ENCODE measurements at places on chromosomes 4 and X.
A peak's percentile ranks its signal among the peaks of the same experiment; 100 is the strongest.

- no peak for DNase-seq
These were observed 115.2 kb upstream of the KIT start for GRCh38 chr4:54542540-54543041.

DNA sequence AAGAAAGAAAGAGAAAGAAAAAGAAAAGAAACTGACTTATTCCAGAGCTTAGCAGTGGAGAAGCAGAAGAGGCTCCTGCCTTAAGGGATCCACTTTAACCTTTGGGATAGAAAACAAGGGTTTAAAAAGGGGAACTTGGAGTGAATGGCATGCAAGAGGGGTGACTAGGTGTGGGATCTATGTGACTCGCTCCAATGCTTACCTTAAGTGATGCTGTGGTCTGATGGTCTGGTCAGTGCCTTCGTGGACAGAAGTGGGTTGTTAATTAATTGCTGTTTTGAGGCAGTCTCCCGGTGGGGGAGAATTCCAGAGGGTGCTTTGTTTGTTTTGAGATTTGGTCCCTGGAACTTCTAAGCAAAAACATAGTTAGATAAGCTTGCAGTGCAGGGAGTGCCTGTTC lies 21.1 kb upstream of the RHOXF1 start:
- DNase-seq: no peak

DNA sequence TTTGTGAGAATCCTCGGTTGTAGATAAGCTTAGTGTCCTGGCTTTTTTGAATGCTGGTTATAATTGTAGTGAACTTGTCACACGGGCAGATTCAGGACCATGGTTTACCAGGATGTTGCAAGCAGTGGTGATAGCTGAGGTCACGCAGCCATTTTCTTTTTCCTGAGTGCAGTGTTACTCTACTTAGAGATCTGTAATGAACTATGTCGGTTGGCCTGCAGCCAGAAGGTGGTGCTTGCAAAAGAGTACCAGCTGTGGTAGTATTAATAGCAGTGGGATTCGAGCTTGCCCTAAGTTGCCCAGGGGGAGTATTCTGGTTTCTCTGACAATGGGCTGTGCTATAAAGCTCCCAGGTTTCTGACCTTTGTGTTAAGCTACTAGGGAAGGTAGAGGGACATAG lies 368.9 kb downstream of the SLITRK2 start:
- no peak for DNase-seq

DNA sequence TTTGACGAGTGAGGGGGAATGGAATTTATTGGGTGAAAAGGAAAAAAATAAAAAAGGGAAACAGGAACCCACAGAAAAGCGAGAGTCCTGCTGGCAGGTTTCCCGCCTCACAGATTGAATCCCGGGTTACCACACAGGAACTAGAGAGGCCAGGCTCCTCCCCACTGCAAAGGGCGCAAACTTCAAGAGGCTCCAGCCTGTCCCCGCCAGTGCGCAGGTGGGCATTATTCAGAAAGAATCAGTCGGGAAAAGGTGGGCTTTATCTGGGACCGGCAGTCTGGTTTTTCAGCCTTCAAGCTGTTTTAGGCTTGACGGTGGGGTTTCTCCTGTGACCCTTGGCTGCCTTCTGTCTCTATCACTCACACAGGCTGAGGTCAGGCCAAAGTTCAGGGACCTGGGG lies 1496.8 kb downstream of the RPA4 start:
- DNase-seq: no peak

DNA sequence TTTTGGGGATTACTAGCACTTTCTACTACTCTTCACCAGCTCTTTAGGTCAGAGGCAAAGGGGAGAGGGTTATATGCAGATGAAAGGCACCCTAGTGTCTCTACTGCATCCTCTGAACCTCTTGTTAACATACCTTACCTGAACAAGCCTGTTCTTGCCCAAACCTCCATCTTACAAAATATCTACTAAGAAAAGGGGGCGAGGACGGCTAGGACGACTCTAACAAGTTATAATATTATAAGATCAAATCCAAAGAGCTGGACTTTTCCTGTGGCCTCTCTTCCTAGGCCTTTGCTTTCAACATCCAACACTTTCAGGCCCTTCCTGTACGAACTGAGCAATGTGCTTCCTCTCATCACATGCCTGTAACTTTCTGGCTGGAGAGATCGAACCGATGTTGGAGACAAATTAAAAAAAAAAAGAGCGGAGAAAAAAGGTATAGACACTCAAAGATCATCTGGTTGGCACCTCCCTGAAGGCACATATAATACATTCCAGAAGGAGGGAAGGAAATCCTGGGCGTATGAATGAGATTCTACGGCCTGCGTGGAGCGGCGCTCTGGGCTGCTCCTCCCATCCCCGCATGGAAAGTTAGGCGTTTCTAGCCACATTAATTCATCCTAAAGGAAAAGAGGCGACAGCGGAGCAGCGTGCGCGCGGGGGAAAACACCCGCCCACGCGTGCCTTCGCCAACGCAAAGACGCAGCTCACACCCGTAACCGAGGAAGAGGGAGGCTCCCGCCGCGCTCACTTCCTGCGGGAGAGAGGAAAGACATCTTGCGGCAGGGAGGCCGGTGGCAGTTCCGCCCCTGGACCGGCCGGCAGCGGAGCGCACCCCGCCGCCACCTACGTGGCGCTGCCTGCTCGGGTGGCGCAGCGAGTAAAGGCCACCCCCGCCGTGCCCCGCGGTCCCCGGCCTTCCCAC lies 808 bp downstream of the PRDM5 start:
- peak; percentile 57 for DNase-seq

DNA sequence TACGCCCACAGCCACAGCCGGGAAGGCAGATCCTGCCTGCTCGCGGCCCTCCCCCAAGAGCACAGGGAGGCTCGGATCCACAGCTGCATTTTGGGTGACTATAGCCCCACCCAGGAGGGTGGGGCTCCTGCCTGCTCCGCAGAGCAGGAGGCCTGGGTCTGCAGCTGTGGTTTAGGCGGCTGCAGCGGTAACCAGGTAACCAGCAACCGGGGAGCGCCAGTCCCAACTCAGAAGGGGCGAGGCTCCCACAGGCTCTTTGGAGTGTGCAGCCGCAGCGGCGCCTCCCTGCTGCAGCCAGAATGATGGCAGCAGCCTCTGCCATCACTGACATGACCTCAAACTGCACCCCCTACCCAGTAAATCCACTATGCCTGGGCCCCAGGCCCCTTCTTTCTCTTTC lies 148.0 kb upstream of the F9 start:
- no peak for DNase-seq

GRCh38 chr4:53943345-53944085 lies 120.9 kb downstream of the CHIC2 start:
- no peak for DNase-seq

DNA sequence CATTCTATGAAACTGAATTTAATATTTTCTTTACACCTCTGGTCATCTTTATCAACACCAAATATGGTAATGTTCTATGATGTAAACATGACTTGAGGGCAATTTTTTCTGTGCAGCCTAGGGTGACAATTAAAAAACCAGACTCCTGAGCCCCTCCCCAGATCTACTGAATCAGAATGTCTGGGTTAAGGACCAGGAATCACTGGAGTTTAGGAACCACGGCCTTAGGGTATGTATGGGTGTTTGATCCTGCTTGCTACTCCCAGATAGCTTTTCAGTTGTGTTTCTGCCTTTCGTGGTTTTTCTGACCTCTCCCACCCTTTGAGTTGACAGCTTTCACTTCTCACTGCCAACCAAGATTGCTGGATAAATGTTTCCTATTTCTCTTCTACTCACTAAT lies 332.2 kb downstream of the DHX15 start:
- DNase-seq: no peak

DNA sequence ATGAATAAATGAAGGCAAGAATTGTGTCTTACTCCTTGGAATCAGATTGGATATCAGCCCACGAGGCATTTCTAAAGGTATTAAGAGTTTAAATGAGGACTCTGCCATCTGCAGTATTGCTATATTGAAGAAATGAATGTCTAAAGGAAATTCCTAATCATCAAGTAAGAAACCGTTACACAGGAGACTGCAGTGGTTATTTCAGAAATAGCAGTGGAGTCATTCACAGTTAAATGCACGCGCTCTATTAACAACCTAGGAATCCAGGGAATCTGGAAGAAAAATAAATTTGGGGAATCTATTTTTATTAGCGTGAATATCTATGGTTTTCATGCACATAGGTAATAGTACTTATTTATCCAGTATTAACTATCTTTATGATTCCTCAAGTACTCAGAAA lies 334.2 kb downstream of the TENM3 start:
- DNase-seq: no peak

DNA sequence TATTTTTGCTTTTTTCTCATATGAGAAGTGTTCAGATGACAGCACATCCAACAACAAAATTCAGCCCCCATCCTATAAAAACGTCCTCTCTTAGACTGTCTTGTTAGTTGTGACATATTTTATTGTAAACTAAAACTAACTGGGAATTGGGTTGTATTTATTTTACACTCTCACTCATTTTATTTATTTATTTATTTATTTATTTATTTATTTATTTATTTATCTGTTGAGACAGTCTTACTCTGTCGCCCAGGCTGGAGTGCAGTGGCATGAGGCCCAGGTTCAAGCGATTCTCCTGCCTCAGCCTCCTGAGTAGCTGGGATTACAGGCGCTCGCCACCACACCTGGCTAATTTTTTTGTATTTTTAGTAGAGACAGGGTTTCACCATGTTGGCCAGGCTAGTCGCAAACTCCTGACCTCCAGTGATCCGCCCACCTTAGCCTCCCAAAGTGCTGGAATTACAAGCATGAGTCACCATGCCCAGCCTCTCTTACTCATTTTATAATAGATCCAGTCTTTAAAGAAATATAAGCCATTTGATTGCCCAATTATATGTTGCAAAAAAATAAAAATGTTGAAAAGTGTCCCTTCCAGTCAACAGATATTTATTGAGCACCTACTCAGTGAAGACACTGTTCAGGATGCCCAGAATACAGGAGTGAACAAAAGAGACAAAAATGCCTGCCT lies 44.6 kb downstream of the PALLD start:
- no peak for DNase-seq

DNA sequence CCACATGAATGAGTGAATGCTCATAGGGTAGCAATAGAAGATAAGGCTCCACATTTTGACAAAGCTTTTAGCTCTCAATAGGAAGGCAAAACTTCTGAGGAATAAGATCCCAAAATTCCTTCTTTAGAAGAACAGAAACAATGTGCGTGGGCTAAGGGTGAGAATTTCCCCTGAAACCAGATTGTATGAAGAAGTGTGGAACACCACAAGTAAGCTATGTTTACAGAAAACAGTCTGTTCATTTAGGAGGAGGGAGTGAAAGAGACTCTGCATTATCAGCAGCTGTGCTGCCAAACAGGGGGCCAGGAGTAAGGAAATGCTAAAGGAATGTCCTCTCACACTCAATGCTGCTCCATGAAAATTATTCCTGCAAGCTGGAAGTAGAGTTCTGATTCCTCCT lies 851.6 kb downstream of the CENPC start:
- no peak for DNase-seq

GRCh38 chrX:87873347-87873941 lies 355.8 kb downstream of the KLHL4 start:
- DNase-seq: no peak

DNA sequence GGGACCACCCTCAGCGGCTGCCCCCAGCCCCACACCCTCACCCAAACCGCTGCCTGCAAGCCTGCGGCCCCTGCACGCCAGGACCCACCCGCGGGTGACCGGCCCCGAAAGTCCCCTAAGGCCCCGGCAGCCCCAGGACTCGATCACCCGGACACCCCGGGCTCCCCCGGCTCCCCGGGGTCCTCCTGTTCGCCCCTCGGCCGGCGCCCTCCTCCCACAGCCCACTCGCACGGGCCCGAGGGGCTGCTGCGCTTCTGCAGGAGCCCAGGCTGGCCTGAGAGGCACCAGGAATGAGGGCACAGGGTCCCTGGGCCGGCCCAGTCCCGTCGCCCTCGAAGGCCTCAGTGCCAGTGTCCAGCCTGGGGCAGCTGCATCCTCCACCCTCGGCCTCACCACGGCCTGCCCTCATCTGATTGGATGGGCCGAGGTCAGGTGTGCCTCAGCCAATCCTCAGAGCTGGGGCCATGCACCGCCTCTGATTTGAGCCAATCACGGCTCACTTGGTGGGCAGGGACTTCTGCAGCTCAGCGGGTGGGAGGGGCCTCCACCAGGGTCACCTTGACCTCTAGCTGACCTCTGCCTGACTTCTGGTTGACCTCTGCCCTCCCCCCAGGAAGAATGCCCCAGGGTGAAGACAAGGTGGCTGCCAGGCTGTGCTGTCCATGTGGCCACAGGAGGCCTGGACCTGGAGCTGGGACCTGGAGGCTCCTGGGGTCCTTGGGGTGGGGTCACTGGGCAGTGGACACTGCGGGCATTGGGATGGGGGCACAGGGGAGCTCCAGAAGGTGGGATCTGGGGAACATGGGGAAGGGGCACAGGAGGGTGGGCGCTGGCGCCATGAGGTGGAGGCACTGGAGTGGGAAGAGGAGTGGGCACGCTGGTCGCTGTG lies 97.6 kb upstream of the NKX1-1 start:
- no peak for DNase-seq

GRCh38 chr4:74223801-74224200 lies 65.9 kb downstream of the MTHFD2L start:
- DNase-seq: no peak

GRCh38 chr4:153116291-153116680 lies 88.0 kb upstream of the TRIM2 start:
- no peak for DNase-seq

DNA sequence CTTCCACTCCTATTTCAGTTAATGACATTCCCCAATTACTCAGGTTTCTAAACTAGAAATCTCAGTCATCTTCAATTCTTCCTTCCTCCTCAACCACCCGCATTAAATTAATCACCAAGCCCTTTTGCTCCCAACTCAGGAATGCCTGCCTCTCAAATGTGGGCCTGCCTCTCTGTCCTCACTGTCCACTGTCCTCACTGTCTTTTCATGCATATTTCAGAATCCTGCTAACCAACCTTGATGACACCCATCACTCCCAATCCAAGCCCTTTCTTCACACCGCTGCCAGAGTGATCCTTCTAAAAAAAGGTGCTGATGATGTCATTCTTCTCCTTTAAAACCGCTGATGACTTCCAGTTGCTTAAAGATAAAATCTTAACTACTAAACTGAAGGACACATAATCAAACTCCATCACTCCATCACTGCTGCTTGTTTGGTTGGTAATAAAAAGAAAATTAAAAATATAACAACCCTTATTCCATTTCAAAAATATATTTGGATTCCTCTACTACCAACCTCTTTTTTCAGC lies 5.1 kb upstream of the APBB2 start:
- DNase-seq: no peak

GRCh38 chr4:184357772-184358171 lies 116.6 kb downstream of the IRF2 start:
- DNase-seq: no peak

- DNase-seq: no peak
These were observed 1002.9 kb upstream of the IGFBP7 start for GRCh38 chr4:58113126-58113525.

DNA sequence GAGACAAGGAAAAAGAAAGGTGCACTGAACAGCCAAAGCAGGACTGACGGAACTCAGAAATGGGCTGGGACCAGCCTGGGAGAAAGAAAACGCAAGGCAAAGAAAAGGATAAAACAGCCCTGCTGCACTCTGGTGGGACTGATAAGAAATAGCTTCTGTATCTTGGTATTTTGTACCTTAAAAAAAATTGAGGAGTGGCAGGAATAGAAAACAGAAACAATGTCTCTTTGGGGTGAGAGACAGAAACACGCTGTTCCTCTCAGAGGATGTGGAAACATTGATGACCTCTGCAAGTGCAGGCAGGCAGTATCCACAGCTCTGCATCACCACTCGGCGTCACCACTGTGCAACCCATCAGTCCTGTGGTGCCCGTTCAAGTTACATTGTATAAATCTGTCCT lies 152.5 kb upstream of the SPRY1 start:
- no peak for DNase-seq

- DNase-seq: no peak
These were observed 155.8 kb downstream of the PPP3CA start for GRCh38 chr4:101191302-101192098.

GRCh38 chr4:151864068-151864467 lies 103.3 kb upstream of the GATB start:
- no peak for DNase-seq

All from activated CD4-positive, alpha-beta T cell treated with anti-CD3 and anti-CD28 coated beads, Interleukin-2, amount 50 U/mL, for 48 hours (primary cell).